ENCODE measurements at places on chromosomes 3 and 15. TPM values are rescaled to one million over a fixed set of nuclear protein-coding genes. Genes with fewer than 3 reads are reported as not detected.

DNA sequence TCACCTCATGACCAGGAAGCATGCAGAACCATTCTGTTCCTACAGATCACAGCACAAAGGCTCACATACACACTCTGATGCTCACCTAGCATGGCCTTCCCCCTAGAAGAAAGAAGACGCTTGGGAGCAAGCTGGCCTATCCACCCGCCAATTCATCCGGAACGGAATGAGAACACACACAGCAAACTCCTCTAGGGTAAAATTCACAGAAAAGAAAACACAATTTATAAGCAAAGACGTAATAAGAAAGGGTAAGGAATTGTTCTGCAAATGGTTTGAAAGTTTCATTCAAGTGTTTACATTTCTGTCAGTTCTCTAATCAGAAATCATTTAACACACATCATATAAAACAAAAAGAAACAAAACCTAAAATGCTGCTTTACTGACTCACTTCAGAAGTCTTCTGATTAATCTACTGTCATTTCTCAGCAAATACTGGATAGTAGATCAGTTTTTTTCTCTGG is 218.1 kb downstream of the OSBPL10 start:
- DNase-seq: no peak

- no peak for DNase-seq
Observed at GRCh38 chr3:55870594-55870993, 383.5 kb upstream of the WNT5A start.

DNA sequence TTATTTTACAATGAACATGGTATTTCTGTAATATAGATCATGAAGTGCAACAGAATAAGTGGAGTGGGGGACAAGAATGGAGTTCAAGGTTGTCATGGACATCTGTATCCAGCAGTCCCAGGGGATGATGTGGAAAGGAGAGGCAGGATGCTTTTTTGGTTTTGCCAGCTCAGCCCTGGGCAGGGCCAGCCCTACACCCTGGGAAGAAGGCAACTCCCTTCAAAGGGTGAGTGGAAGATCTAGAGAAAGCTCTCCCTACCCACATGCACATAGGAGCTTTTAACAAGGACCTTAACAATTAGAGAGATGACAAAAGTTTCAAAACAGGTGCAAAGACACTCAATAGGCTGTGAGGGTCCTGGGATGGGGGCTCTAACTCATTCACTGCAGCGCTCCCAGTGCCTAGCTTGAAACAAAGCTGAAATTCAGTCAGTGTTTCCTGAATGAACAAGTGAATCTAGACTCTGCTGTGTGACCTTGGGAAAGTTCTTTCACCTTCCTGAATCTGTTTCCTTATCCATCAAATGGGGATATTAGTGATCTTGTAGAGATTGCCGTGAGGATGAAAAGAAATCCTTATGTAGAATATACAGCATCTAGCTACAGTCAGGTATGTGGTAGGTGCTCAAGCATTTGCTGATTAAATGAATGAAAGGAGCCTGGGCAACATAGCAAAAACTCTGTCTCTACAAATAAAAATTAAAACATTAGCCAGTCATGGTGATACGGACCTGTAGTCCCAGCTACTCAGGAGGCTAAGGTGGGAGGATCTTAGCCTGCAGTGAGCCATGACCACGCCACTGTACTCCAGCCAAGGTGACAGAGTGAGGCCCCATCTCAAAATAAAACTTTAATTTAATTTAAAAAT is 14.3 kb downstream of the BHLHE40 start:
- no peak for DNase-seq

DNA sequence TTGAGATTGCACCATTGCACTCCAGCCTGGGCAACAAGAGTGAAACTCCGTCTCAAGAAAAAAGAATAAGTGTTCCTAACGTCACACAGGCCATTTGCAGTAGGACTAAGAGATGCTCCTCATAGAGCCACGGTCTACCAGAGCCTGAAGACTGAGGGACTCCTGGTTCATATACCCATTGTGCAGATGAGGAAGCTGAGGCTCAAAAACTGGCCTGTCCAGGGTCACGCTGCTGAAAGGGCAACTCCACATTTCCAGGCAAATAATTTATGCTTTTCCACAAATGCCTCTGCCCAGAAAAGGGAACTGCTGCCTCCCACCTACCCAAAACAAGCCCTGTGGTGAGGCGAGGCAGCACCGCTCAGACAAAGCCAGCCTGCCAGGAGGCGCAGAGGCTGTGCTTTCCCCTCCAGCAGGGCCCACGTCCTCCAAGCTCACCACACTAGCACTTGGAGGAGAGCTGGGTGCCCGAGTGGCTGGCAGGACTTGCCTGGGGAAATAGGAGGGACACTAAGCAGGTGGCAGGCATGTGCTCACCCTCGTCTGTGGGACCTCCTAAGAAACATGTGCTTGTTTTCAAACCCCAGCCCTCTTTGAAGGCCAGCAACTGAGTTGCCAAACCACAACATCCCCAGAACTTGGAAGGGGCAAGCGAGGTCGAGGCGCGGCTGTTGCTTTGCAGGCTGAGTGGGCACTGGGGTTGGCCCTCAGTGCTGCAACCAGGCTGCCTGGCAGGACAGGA is 195.6 kb downstream of the XXYLT1 start:
- no peak for DNase-seq

DNA sequence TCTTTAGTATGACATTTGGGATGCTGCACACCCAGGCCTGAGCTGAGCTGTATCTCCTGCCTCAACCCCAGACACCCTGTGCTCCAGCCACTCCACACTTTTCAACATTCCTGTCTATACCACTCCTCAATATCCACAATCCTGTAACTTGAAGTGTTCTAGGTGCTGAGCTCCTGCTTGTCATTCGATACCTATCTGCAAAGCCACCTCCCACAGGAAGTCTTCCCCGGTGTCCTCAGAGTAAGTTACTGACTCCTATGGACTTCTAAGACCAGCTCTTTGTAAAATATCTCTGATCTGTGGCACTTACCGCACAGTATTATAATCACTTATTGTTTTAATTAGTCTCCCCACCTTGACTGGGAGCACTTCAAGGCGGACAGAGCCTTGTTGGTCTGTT is 1.2 kb upstream of the CAV3 start:
- DNase-seq: no peak

- no peak for DNase-seq
Observed at GRCh38 chr3:182908471-182908870, 71.9 kb downstream of the DCUN1D1 start.

DNA sequence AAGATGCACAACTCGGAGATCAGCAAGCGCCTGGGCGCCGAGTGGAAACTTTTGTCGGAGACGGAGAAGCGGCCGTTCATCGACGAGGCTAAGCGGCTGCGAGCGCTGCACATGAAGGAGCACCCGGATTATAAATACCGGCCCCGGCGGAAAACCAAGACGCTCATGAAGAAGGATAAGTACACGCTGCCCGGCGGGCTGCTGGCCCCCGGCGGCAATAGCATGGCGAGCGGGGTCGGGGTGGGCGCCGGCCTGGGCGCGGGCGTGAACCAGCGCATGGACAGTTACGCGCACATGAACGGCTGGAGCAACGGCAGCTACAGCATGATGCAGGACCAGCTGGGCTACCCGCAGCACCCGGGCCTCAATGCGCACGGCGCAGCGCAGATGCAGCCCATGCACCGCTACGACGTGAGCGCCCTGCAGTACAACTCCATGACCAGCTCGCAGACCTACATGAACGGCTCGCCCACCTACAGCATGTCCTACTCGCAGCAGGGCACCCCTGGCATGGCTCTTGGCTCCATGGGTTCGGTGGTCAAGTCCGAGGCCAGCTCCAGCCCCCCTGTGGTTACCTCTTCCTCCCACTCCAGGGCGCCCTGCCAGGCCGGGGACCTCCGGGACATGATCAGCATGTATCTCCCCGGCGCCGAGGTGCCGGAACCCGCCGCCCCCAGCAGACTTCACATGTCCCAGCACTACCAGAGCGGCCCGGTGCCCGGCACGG is 991 bp downstream of the SOX2 start:
- DNase-seq: no peak

DNA sequence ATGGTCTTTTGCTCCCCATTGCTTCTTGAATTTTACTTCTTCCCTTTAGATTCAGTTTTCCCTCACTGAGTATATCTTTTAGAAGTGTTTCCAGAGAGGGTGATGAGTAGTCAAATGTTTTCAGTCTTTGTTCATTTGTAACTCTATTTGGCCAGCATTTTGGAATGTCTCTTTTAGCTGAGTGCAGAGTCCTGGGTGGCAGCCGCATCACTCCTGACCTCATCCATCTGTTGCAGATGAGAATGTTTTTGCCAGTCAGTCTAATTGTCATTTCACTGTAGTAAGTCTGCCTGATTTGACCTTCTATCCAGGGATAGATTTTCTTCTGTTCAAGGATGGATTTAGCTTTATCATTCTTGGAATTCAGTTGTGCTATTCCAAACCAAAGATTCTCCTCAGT is 7.3 kb downstream of the SRPRB start:
- DNase-seq: no peak

DNA sequence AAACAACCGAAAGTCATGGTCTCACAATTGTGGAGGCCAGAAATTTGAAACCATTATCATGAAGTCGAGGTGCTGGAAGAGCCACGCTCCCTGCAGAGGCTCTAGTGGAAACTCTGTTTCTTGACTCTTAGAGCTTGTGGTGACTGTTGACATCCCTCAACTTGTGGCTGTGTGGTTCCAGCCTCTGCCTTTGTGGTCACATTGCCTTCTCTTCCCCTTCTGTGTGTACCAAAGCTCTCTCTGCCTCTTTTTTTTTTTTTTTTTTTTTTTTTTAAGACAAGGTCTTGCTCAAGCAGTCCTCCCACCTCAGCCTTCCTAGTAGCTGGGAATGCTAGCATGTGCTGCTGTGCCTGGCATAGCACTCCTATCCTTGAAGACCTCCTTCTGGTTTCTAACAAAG is 48.7 kb upstream of the CRTC3 start:
- DNase-seq: no peak

GRCh38 chr15:58095415-58095814 is 29.9 kb upstream of the ALDH1A2 start:
- no peak for DNase-seq

GRCh38 chr15:100113351-100114080 is 228.3 kb downstream of the ADAMTS17 start:
- no peak for DNase-seq

DNA sequence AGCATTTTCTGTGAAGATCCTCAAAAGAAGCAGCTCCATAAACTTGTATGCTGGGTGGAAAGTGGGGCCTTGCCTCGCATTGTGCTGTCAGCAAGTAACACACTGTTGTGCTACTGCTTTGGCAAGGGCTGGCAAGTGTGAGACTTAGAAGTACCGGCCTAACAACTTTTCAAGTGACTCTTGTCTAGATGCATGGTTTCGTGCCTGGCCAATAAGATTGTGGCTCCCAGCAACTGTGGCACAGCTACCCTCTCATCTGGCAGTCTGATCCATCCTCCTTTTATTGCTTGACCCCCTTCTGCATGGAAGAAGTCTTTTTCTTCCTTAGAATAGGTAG is 79.4 kb upstream of the VEPH1 start:
- DNase-seq: no peak

GRCh38 chr3:101262393-101263240 is 57.8 kb downstream of the IMPG2 start:
- no peak for DNase-seq

DNA sequence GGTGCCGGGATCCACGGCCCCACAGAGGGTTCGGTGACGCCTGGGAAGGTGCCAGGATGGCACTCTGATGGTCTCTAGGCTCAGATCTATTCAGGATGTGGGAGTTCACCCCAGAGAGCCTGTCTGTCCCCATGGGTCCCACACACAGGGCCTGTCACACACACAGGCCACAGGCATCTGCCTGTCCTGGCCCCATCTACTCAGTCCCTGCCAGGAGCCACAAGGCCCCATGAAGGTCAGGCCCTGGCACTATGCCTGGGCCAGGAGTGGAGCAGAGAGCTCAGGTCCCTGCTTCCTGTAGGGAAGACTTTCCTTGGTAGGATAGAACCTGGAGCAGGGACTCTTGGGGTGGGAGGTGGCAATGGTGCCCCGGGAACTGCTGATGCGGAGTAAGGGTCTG is 49.0 kb upstream of the FURIN start:
- peak; percentile 34 for DNase-seq

- DNase-seq: no peak
Observed at GRCh38 chr3:111278959-111279358, 207.3 kb downstream of the NECTIN3 start.

GRCh38 chr15:87877114-87877810 is 379.3 kb downstream of the NTRK3 start:
- DNase-seq: no peak

GRCh38 chr3:46378426-46378942 is 7.7 kb downstream of the CCR5 start:
- peak; percentile 59 for DNase-seq

DNA sequence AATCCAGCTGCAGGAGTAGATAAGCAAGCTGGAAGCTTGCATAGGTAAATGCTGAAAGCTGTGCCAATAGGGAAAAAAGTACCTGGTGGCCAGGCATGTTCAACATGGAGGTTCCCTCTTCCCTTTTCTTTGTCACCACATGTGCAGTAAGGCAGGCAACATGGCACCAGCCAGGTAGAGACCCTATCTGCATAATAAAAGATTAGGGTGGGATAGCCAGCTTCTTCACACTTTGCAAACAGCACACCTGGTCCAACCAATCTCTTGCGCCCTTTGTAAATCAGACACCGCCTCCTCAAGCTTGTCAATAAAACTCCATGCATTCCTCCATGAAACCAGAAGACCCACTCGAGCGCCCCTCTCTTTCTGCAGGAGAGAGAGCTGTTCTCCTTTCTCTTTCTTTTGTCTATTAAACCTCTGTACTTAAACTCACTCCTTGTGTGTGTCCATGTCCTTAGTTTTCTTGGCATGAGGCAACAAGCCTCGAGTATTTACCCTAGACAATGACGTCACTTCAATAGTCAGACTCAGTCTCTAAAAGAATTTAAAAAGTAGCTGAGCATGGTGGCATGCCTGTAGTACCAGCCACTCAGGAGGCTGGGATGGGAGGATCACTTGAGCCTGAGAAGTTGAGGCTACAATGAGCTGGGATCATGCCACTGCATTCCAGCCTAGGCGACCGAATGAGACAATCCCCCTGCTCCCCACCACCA is 256.3 kb downstream of the SCAPER start:
- DNase-seq: no peak

DNA sequence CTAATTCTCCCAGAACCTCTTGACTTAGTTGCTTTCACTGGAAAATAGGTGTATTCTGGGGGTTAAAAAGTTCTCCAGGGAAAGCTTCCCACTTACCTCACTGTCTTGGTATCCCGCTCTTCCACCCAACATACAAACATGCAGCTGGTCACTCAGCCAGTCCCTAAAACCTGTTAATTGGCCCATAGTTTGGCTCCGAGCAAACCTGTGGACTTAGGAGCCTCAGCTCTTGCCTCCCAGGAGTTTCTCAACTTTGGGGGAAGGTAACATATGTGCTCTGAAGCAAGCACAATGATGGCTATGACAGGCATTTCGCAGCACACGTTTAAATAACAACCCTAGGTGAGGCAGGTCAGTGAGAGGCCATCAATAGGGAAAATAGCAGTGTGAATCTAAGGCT is 25.8 kb upstream of the LRRFIP2 start:
- no peak for DNase-seq

Gene MYL3
- polyA plus RNA-seq: 407 TPM

Gene LTF
- polyA plus RNA-seq: 1.7 TPM

Gene FOXB1
- not detected for polyA plus RNA-seq

Gene SMCO1
- 2.5 TPM for polyA plus RNA-seq

Gene GCSAM
- polyA plus RNA-seq: 1.4 TPM

Gene ATP1B3
- polyA plus RNA-seq: 96.8 TPM

Gene ZNF860
- polyA plus RNA-seq: 1.0 TPM

Gene IL17RB
- polyA plus RNA-seq: 3.1 TPM

Gene GHRL
- 0.82 TPM for polyA plus RNA-seq

Gene MED12L
- polyA plus RNA-seq: 10.2 TPM

Gene FAM219B
- 42.8 TPM for polyA plus RNA-seq

Gene FGD5
- 20.9 TPM for polyA plus RNA-seq

Gene SSUH2
- polyA plus RNA-seq: 1.7 TPM

Gene ISL2
- not detected for polyA plus RNA-seq

Data from muscle of back (tissue), 13 donors.